ENCODE measurements at places on chromosomes 12 and 14.

- DNase-seq: no peak
Observed at GRCh38 chr12:128804762-128805161, 19.0 kb downstream of the SLC15A4 start.

DNA sequence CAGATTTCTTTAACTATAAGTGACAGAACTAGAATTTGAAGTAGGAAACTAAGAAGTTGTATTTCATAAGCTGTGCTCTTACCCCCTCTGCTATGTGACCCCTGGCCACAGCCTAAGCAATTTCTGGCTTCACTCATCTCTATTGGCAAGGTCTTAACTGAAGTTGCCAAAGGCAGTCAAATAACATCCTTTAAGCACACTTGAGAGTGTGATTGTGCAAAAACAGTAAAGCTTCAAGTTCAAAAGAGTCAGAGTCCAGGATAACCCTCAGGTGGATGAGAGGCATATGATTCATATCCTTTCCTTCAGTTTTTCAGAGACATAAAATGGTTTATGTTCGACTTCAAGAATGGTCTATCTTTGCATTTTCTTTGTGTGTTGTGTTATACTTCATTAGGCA lies 45.2 kb downstream of the GRIP1 start:
- DNase-seq: peak; percentile 14

DNA sequence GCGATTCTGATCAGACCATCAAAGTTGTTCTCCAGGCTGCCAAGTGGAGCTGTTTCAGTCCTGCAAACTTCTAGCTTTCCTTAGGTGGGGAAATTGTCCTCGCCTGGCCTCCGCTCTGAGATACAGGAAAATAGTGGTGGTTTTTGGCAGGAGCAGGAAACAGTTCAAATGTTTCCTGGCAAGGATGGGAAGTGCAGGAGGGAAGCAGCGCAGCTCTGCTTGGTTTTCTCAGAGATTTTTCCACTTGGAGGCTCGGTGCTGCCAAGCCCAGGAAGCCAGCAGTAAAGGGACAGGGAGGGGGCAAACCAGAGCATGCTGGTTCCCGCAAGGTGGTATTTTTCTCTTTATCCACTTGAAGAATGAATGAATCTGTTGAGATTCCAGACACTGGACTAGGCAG lies 17.0 kb downstream of the TMEM63C start:
- DNase-seq: peak; percentile 51

- DNase-seq: no peak
Observed at GRCh38 chr14:80152763-80153162, 58.5 kb downstream of the DIO2 start.

DNA sequence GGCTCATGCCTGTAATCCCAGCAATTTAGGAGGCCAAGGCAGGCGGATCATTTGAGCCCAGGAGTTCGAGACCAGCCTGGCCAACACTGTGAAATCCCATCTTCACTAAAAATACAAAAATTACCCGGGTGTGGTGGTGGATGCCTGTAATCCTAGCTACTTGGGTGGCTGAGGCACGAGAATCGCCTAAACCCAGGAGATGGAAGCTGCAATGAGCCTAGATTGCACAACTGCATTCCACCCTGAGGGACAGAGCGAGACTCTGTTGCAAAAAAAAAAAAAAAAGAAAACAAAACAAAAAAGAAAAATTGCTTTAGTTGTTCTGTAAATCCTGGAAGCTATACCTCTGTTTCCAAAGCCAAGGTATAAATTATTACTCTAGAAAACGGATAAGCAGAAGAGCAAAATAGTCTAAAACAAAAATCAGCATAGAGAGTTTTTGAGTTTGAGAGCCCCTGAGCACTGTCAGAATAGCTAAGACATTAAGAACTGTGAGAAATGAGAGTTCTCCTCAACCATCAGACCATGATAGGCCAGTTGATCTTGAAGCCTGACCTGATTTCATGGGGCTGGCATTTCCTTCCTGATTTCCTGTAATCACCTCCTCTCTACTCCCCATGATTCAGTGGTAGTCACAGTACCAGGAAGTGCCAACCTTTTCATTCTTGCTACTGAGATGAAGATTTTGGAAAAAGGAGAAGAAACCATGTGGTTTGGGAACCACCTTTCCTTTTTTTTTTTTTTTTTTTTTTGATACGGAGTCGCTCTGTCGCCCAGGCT lies 31.7 kb downstream of the ATP2A2 start:
- DNase-seq: no peak

All from muscle of leg (tissue), 16 donors.